Adipocyte (in vitro differentiated cells): ENCODE measurements at places on chromosomes 16 and 17.
A peak's percentile ranks its signal among the peaks of the same experiment; 100 is the strongest.

DNA sequence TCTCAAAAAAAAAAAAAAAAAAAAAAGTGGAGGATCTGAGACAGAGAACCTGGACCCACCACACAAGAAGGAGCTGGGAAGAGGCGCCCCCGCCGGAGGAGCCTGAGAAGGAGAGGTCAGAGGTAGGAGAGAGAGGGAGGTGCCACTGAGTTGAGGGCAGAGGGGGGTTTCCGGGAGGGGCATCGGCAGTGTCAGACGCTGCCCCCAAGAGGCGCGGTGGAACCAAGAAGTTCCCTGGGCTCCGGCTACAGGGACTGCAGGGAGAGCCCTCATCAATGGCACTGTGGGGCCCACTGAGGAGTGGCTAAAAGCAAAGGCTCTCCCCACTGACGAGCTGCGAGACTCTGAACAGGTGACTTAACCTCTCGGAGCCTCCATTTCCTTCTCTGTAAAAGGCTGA lies 4.2 kb downstream of the CCDC42 start:
- no peak for DNase-seq

DNA sequence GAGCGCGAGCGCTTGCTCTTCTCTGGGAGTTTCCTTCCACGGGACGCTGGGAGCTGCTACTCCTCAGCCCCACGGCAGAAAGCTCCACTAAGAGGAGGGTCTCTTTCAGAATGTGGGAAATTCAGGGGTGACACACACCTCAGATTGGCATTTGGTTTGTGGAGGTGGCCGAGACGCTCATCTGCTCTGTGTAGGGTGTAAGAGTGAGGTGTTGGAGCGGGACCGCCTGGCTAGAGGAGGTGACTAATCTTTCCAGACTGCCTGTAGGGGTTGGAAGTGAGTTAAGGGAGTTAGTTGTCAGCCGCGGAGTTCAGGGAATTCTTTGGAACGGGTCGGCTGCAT lies 735 bp downstream of the PSMD11 start:
- DNase-seq = peak; percentile 79

- no peak for DNase-seq
Observed at GRCh38 chr17:81424151-81425017, 29.1 kb downstream of the BAHCC1 start.

DNA sequence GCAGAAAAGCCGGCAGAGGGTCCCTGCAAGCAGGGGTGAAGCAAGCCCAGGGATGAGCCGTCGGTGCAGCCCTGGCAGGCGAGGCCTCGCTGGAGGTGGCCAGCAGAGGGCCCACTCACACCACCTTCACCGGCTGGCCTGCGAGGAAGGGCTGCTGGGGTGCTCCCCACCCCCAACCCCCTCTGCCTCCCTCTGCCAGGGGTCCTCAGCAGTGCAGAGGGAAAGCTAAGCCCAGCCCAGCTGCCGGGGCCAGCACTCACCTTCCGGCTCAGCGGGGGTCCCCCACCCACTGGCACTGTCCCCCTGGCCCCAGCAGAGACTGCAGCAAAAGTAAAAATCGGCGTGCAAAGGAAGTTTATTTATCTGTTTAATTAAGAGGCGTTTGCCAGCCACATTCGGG lies 113.4 kb downstream of the ENGASE start:
- DNase-seq = peak; percentile 14

DNA sequence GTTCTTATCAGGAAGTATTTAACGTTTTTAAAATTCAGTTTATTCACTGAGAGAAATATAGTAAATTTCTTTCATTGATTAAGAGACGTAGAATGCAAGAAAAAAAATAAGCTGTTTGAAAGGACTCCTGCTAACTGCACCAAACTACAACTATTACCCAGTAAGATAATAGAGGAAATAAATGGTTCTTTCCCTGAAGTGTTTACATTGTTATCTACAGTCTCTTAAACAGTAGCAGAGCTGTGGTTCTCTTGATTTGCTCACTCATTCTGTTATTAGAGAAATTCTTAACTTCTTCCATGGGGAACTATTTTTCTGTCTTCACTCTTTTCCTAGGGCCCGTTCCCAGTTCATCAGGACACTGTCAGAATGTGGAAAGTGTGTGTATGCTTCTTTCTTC lies 973.0 kb downstream of the KCNJ2 start:
- DNase-seq = no peak

- peak; percentile 13 for DNase-seq
Observed at GRCh38 chr17:47076171-47076570, 97.1 kb upstream of the RPRML start.

GRCh38 chr16:28146536-28146935 lies 65.2 kb downstream of the XPO6 start:
- no peak for DNase-seq
